A549 (cell line): ENCODE measurements at places on chromosomes 16 and 17.

DNA sequence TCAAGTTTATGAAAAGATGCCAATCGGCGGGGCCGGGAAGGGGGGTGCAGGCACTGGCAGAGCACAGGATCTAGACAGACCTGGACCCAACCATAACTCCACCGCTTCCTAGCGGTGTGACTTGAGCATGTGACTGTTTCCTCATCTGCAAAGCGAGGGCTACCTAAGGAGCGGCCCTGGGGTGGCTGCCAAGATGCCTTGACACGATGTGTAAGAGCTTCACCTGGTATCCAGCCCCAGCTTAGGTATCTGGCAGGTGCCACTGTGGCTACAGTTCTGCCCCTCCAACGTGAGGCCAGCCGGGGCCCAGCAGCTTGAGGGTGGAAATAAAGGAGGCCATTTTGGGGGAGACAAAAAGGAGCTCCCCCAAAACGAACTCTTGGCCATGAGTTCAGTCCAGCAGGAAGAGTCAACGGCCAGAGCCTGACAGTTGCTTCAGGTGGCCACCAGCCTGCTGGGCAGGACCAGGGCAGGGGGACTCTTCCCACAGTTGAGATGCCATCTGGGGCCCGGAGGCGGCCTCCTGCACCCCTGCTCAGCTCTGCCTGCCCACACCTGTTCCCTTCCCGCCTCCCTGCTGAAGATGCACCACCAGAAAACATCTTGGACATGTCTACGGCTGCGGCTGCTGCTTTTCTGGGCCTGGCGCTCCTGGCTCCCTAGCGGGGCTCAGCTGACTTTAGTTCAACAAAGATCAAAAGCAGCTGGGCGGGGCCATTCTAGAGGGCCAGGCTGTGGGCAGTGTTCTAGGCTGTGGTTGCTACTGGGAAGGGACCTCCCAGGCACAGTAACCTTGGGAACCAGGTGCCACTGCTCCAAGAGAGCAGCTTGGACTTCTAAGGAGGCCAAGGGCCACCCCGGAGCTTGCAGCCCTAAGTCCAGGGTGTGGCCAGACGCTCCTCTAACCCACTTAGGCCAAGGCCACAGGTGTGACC is 3.4 kb upstream of the MTSS2 start:
- DNase-seq = no peak

GRCh38 chr16:17392857-17393692 is 77.7 kb downstream of the XYLT1 start:
- DNase-seq = no peak

DNA sequence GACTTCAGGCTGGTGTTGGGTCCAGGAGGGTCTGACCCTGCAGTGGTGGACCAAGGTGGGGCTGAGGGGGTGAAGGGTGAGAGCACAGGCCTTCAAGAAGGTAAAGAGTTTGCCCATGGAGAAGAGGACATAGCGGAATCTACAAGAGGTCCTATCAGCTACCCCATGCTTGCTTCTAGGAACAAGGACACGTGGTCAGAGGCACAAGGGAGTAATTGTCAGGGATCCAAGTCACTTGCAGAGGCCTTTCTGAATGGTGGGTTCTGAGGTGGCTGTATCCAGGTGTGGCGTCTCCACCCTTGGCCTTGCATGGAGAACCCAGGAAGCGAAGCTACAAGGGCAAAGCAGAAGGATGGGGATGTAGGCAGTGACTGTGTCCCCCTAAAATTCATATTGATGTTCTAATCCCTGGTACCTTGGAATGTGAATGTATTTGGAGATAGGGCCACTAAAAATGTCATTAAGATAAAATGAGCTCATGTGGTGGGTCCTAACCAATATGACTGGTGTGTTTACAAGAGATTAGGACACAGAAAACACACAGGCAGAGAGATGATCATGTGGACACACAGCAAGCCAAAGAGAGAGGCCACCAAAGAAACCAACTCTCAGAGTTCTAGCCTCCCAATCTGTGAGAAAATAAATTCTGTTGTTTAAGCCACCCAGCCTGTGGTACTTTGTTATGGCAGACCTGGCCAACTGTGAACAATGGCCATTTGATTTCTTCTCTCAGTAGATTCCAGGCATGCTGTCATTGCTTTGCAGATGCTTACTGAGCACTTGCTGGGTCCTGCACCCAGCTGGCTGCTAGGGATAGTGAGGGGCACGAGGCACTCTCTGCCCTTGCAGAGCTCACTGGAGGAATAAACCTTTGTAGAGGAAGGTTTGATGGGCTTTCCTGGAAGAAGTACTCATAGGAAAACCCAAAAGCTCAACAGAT is 75.8 kb downstream of the UTP18 start:
- no peak for DNase-seq

GRCh38 chr16:60077861-60078260 is 1343.7 kb upstream of the GOT2 start:
- DNase-seq = no peak

DNA sequence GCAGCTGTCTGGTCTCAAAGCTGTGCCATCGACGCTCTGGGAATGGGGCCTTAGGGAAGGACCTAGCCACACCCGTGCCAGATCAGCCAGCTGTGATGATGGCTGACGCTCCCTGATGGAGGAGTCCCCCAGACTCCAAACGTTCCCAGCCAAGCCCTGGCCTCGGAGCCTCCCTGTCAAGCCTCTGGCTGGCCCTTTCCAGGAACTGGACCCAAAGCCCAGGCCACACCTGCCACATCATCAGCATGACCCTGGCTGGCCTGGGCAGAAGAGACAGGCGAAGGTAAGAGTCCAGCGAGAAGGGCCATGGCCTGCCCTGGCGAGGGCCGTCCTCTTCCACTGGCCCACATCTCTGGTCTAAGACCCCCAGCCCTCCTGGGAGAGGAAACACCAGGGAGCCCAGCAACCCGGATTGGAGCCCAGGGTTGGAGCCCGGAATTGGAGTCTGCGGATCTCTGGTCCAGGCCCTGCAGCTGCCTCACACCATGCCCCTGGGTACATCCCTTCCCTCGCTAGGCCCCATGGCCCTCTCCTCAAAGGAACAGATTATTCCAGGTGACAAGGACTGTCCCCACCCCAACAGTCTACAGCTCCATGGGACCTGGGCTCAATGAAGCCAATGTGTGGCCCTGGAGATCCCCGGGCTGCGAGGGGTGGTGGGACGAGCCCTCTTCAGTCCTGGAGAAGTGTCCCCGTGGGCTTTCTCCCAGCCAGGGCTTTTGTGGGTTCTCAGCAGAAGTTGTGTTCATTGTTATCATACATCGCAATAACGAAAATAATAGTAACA is 105.1 kb upstream of the TNRC6C start:
- DNase-seq = no peak

- DNase-seq = no peak
Observed at GRCh38 chr17:1643999-1644492, 1.5 kb downstream of the SCARF1 start.

- no peak for DNase-seq
Observed at GRCh38 chr17:2149934-2150333, 95.0 kb downstream of the HIC1 start.

- DNase-seq = no peak
Observed at GRCh38 chr16:57392694-57393093, 11.9 kb upstream of the CCL17 start.

- no peak for DNase-seq
Observed at GRCh38 chr17:7248796-7249195, 2.7 kb downstream of the CTDNEP1 start.

DNA sequence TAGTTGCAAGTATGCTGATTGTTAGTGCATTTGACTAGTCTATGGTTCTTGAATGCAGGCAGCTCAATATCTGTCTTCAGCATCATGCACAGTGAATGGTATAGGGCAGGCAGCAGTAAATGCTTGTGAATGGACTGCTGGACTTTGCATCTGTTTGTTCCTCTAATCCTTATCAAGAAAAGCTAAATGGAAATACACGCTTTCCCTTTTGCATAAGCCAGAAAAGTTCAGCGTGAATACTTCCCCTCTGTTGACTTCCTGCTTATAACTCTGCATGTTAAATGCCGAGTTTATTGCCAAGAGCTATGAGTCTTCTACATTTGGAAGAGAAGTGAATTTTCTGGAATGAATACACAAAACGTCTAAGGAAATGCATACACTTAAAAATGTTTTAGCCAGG is 127.9 kb upstream of the CPHXL start:
- no peak for DNase-seq

GRCh38 chr16:84537491-84538151 is 33.2 kb upstream of the MEAK7 start:
- DNase-seq = no peak

DNA sequence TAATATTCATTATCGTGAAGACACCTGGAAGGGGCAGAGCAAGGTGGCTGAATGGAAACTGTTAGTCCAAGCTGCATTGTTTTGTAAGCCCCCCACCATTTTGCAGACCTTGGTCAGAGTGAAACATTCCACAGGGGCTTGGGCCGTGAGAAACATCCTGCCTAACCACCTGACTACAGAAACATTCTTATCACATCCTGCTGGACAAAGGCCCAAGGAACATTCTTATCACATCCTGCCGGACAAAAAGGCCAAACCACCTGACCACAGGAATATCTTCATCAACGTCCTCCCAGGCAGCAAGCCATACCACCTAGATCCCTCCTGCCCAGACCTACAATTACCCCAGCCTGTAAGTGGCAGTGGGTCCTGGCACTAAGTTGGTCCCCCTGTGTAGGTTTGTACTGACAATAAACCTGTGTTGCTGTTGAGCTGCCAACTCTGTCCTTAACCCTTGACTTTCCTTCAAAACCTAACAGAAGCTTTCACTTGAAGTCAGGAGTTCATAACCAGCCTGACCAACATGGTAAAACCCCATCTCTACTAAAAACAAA is 19.6 kb downstream of the ATF7IP2 start:
- DNase-seq = no peak

GRCh38 chr16:13344001-13344400 is 442.6 kb downstream of the SHISA9 start:
- DNase-seq = no peak

DNA sequence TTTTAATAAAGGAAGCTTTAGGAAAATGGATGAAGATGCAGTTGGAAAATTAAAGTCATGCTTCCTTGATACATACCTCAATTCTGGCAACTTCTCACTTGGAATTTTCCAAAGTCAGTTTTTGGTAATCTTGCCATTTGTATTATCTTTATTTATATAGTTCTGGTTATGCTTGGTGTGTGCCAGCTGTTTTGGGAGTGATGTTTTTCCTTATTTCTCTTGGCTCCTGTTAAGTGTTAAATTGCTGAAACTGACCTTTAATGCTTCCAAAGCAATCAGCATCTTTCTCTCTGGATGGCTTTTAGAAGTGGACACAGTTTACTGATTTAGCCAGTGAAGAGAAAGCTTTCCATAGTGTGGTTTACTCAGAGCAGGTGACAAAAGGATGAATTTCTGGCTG is 70.1 kb upstream of the HAS3 start:
- DNase-seq = no peak

DNA sequence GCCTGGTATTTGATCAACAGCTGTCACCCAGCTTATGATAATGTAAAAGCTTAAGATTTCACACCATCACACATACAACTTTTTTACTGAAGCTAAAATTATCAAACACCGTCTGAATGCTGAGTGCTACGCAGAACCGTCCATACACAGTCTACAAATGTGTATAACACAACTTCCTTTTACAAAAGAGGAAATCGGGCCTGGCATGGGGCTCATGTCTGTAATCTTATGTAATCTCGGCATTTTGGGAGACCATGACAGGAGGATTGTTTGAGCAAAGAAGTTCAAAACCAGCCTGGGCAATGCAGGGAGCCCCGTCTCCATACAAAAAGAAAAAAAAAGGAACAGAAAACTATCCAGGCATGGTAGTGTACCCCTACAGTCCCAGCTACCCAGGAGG is 19.6 kb upstream of the QRICH2 start:
- no peak for DNase-seq

DNA sequence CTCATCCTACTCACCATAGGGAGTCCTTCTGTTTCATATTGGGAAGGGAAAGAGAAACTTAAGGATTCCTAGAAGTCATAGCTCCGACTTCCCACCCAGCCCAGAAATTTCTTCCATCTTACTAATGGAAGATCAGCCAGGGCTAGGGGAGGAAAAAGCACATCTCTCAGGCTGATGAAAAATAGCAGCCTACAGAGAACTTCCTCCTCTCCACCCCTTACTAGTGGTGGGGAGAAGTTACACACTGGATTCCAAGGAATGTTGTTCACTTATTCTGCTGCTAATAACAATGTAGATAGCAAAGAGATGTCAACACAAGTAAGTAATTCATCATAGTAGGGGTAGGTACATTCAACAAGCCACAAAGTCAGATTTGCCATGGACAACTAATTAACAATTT is 94.4 kb downstream of the SPACA3 start:
- DNase-seq = no peak

DNA sequence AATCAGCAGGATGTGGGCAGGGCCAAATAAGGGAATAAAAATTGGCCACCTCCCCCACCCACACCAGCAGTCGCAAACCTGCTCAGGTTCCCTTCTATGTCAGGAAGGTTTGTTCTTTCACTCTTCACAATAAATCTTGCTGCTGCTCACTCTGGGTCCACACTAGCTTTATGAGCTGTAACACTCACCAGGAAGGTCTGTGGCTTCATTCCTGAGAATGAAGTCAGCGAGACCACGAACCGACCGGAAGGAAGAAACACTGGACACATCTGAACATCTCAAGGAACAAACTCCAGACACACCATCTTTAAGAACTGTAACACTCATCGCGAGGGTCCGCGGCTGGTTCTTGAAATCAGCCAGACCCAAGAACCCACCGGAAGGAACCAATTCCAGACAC is 115.5 kb upstream of the TBX2 start:
- no peak for DNase-seq

DNA sequence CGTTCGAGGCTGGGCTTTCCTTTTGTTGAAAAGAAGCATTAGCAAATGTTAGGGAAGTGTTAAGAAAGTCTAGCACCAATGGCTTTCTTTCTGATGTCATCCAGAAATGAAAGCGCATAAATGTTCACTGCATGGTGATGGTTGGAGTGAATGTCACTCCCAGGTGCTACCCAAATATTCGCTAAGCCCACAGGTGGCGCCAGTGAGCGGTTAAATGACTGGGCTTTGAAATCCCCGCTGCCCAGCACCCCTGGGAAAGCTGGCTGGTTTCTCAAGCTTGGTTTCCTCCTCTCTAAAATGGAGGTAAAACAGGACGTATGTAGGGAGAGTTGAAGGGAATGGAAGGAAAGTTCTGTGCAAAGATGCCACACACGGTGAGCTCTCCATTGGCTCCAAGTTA is 104.4 kb downstream of the IRX5 start:
- DNase-seq = peak; percentile 37

DNA sequence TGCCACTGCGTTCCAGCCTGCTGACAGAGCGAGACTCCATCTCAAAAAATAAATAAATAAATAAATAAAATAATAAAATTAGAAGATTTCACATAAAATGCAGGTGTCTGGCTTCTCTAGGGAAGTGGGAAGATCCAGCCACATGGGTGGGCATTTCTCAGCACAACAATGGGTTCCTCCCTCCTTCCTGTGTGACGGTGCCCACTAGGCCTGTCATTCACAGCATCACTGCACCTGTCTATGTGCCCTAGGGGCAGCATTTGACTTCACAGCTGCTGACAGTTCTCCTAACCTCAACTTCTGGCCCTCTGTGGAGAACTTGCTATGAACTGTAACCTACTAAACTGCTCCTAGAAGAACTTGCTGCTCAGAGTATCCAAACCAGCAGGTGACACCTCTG is 3.0 kb downstream of the ABHD15 start:
- no peak for DNase-seq

- DNase-seq = peak; percentile 89
Observed at GRCh38 chr16:56985288-56985961, 3.9 kb upstream of the NLRC5 start.
